NCI-H1436 (cell line): ENCODE measurements at places on chromosomes 6 and 20.
A peak's percentile ranks its signal among the peaks of the same experiment; 100 is the strongest.

DNA sequence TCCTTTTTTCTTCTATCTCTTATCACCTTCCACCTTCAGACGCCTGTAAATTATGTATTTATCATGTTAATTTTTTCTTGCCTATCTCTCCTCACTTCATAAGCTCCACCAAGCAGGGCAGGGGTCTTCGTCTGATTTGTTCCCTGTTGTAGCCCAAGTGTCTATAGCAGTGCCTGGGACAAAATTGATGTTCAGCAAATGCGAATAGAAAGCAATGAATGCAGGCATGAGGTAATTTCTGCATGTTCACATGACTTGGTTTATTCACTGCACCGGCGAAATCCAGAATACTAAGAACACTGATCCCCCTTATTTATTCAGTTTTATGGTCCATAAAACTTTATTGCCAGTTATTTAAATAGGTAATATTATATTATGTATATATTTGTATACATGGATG is 162.1 kb downstream of the TBC1D7 start:
- DNase-seq = no peak

- no peak for DNase-seq
Observed at GRCh38 chr20:24421071-24421470, 48.4 kb upstream of the SYNDIG1 start.

DNA sequence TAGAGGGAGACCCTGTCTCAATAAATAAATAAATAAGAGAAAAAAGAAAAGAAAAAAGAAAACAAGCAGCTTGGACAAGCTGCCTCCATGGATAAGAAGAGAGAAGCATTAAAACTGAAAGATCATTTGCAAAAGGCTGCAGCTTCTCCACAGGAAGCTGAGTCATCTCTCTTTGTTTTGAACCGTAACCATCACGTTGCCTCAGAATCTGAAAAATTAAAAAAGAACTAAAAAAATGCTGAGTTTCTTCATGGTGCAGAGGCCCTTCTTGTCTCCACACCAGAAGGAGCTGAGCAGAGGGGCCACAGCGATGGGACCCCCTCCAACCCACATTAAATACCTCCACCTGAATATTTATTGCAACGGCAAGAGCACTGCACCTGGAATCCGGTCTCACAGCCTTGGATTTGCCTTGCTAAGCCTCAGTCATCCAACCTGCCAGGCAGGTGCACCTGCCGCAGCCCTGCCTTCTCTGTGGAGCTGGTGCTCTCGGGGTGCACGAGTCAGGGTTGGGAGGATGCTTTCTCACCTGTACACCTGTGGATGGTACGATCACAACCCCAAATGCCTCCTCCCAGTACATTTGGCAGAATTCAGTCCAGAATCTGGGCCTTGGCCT is 28.1 kb downstream of the TOX2 start:
- no peak for DNase-seq

- no peak for DNase-seq
Observed at GRCh38 chr6:52505726-52506409, 71.0 kb downstream of the TRAM2 start.

GRCh38 chr20:14790771-14791620 is 453.6 kb upstream of the FLRT3 start:
- no peak for DNase-seq

- no peak for DNase-seq
Observed at GRCh38 chr20:49676581-49677291, 36.9 kb downstream of the B4GALT5 start.

DNA sequence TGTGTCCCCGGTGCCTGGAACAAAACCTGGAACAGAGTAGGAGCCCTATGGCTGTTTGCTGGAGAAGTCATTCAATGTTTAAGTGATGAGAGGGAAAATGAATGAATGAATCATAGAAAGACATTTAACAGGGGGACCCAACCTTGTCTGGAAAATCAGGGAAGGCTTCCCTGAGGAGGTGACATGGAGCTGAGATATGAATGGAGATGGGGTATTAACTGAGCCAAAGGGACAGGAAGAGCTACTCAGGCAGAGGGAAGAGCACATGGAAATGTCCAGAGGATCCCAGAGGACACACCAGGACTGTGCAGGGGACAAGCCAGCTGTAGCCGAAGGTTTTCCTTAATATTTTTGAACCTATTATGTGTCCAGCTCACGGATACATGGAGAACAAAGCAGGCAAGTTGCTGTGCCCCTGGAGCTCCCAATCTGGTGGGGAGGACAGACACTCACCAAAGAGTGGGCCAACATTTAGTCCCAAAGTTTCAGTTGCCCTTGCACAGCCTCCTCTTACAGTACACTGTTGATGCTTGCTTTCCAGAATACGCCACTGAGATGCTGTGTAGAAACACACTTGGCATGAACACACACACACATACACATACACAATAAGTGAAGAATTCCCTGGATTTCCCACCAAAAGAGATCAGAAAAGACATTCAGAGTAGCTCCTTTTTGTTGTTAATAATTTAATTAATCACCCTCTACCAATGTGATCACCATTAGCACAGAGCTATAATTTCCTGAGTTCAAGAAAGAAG is 77.0 kb upstream of the PTPN1 start:
- DNase-seq = no peak

- peak; percentile 97 for DNase-seq
Observed at GRCh38 chr6:3023663-3024483, 24.2 kb downstream of the NQO2 start.
